HCEC 1CT (cell line): ENCODE measurements at places on chromosomes 7 and 10.

GRCh38 chr10:100346351-100346764, 675 bp upstream of the SCD start:
- peak; percentile 73 for DNase-seq

DNA sequence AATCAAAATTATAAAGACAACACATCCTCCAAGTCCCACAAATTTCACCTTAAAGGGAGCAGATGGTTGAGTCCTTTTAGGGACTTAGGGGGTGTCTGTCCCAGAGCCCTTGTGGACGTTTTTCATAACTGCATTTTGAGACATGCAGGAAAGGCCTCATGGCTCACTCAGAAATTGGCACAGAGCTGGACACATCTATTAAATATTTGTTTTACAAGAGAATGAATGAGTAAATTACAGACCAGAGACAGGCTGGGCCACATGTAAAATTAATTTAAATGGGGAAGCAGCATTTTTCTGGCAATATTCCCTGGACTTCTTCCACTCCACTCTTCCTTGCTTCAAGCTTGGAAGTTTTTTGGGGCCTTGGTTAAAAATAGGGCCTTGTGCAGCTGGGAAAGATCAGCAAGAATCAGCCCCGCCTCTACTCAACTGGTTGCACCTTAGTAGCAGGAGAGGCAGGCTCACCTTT, 20.0 kb downstream of the LAMB1 start:
- DNase-seq: peak; percentile 29

DNA sequence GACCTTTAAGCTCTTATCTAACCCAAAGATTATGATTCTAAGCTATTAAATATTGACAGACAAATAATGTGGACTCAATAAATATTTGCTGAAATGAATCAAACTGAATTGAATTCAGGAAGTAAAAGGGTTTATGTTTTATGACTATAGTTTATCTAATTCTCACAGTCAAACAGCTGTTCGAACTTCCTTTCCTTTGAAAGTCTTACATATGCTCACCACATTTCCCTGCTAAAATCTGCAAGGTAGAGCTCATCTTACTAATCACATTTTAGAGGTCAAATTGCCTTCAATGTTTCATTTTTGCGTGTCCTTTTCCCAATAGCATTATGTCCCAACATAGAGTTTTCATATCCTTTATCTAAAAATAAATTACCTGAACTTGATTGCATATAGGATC, 154.9 kb upstream of the PPP1R3A start:
- DNase-seq: peak; percentile 7

DNA sequence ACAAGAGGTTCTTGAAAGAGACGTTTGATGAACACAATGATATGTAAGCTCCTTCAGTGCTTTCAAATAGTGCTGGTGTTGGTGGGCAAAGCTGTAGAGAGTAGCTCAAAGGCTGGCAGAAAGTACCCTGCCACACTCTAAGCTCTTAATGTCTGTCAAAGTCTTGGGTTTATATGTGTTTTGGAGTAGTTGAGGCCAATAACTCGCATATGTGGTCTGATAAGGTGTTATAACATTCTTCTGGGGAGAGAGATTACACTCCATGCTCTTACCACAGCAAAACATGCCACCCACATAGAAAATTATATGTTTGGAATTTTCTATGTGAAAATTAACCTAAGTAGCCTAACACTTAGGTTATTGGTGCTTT, 30.8 kb upstream of the NME8 start:
- no peak for DNase-seq

DNA sequence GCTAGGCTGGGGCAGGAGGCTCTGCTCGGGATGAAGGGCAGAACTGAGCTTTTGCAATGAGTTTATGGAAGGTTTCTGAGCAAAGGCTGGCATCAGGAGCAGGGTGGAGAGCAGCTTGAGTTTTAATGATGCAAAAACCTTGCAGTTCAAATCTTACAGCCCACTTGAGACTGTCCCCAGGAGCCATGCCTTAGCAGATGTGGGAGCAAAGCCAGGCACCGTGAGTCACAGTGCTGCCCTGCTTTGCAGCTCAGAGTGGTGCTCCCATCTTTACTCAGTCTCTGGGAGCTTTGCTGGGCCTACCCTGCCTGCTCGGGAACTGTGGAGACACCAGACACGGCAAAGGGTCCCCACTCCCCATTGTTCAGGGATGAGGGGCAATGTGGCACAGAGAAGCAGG, 122.4 kb upstream of the NPS start:
- DNase-seq: no peak

GRCh38 chr10:24299578-24300260, 90.8 kb downstream of the KIAA1217 start:
- DNase-seq: peak; percentile 3

GRCh38 chr10:17784688-17785087, 24.5 kb upstream of the MRC1 start:
- DNase-seq: peak; percentile 80

DNA sequence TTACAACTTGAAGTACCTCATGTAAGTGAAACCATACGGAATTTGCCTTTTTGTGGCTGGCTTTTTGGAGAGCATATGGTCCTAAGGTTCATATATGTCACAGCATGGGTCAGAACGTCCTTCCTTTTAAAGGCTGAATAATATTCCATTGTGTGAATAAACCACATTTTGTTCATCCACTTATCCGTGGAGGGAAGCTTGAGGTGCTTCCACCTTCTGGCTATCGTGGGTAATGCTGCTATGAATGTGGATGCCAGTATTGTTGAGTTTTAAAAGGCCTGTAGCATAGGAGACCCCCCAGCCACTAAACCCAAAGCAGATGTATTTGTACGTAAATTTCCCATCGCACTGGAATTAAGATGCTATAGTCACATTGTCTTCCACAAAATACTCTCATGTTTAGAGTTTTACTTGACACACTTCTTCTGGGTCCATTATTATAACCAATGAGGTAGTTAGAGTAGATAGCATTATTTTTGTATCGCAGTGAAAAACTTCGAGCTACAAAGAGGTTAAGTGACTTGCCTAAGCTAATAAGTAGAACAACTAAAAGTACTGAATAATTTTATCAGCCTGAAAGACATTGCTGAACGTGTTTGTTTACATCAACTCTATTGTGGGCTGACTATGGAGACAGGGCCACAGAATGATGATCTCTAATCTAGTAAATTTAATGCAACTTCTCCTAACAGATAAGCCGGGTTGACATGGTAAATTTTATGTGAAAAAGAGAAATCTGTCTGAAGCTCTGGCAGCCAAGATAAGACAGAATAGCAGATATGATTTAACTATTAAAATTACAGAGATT, 183.0 kb upstream of the CTBP2 start:
- peak; percentile 7 for DNase-seq

- DNase-seq: peak; percentile 58
Measured at GRCh38 chr7:157432541-157432956, 95.7 kb downstream of the DNAJB6 start.

GRCh38 chr10:117137031-117137910, 799 bp downstream of the VAX1 start:
- no peak for DNase-seq

GRCh38 chr7:138324941-138325340, 135.1 kb upstream of the TRIM24 start:
- no peak for DNase-seq

GRCh38 chr7:139596626-139597025, 73.1 kb downstream of the CLEC2L start:
- DNase-seq: no peak

DNA sequence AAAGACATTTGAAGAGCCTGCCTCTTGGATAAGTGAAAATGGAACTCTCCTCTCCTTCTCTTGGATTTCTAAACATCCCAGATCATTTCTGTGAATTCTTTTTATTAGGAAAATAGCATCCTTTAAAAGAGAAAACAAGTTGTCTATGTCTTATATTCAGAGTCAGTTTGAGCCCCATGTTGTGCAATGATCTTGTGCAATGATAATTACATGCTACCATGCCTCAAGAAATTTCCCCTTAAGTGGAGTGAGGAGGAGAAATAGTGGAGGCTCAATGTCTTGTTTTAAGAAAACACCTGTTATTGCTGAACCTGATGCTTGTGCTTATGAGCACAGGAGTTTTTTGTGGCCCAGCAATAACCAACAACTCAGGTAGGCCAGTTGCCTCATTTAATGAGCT, 103.6 kb downstream of the NPSR1 start:
- no peak for DNase-seq

DNA sequence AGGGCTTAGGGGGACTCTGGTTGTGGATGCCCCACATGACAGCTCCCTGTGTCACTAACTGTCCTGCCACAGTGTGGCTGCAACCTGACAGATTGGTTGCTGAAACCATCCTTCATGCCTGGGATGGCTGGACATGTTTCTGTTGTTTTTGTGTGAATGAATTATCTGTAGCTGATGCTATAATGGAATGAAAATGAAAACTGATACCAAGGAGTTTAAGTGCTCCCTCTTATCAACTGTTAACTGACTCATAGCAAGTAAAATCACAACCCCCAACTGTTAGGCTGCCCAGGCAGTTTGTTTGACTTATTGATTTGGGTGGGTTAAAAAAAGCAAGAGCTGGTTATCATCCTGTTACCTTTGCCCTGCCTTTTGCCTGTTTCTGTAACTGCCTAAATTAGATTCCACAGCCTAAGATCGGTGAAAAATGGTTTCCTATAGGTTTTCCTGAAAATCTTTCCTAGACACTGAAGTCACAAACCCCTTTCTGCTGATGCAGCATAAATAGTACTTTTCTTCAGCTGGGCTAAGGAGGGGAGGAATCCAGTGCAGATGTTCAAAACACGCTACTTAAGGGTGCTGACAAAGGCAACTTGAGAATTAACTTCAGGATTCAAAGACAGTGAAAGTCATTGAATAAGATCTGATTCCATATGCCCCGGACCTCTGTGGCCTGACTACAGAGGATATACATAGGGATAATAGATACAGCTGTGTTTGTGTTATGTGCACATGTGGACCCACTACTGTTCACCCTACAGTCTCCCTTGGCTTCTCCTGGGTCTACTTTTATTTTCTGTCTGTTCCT, 5.7 kb downstream of the FRAT2 start:
- no peak for DNase-seq

DNA sequence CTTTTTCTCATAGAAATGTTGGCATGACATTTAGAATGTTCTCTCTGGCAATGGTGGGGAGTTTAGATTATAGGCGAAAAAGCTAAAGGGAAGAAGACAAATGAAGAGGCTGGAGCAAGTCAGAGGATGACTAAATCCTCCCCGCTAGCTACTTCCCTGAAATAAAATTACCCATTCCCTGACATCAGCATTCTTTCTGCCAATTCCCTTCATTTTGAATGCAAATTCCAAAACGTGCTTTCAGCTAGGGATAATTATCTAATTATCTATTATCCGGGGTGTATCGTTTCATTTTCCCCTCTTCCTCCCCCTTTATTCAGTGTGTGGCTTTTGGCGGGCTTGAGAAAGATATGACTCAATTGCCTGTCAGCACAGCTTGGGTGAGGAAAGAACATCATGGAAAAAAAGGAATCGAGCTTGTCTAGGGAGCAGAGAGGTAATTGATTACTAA, 672.3 kb downstream of the TNS3 start:
- DNase-seq: peak; percentile 88

DNA sequence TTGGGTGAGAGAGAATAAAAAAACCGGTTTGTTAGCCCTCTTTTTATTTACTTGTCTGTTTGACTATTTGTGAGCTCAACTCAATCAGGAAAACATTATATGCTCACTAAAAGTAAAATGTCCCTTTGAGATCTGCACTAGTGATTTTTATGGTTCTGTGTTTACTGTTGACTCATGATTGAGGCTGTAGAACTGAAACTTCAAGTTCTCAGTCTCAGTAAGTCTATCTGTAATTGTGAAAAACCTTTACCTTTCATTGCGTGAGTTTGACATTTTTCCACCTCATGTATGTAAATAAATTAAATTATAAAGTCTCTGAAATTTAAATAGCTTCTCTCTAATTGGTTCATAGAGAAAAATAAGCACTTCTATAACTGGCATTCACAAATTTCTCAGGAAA, 17.0 kb upstream of the CASD1 start:
- DNase-seq: no peak

GRCh38 chr7:92699966-92700514, 109.8 kb upstream of the FAM133B start:
- no peak for DNase-seq

- peak; percentile 7 for DNase-seq
Measured at GRCh38 chr7:70797109-70797514, 334.8 kb upstream of the GALNT17 start.

- DNase-seq: no peak
Measured at GRCh38 chr7:42126475-42127231, 110.4 kb downstream of the GLI3 start.

DNA sequence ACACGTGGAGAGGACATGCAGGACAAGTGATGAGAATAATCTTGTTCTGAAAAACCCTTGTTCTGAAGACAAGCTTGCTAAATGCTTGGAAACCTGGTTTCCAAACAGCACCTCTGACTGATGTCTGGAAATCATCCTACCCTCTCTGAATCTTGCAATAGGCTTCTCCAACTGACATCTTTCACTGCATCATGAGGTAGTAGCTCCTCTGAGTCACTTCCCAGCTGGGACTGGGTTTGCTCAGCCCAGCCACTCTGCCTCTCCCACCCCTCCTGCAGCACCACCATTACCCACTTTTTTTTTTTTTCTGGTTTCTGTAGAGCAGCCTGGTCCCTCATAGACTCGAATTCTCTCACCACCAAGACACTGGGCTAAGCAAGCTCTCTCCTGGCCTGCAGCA, 919.8 kb downstream of the GRID1 start:
- DNase-seq: no peak

- no peak for DNase-seq
Measured at GRCh38 chr10:78526347-78526746, 492.7 kb downstream of the RPS24 start.

DNA sequence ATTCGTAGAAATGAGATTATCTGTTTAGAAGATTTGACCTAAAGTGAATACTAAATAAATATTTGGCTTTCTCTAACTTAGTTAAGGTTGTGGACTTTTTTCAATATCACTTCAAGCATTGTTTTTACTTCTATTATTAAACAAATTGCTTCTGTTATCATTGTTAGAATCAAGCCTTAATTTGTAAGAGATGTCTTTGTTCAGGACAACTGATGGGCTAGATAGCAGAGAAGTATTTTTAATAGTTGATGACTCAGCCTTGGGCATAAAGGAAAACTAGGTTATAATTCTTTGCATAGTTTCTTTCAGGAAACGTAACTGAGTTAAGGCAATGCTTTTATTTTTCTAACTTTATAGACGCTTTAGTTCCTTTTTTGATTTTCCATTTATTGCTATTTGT, 128.8 kb upstream of the SMIM30 start:
- DNase-seq: no peak
